Left renal cortex interstitium (tissue), 4 donors: ENCODE measurements at places on chromosomes 7 and 10.

GRCh38 chr7:17716816-17717215, 223.5 kb downstream of the SNX13 start:
- no peak for DNase-seq

DNA sequence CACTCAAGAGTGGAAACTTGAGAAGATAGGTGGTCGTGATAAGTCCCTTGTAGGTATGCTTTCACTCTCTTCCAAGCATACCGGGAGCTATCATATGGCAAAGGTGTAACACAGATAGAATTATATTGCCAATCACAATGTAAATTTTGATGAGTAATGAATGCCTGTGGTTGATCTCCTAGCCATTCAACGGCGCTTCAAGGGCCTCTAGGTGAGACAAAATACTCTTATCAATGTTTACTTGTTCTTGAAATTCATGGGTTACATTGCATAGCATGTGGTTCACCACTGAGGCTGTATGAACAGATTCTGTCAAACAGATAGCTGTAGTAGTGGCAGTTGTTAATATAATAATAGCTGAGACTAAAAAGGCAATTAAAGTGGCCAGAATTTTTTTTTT, 82.4 kb downstream of the THSD7A start:
- DNase-seq: no peak

GRCh38 chr10:132478341-132479023, 59.1 kb upstream of the INPP5A start:
- no peak for DNase-seq

DNA sequence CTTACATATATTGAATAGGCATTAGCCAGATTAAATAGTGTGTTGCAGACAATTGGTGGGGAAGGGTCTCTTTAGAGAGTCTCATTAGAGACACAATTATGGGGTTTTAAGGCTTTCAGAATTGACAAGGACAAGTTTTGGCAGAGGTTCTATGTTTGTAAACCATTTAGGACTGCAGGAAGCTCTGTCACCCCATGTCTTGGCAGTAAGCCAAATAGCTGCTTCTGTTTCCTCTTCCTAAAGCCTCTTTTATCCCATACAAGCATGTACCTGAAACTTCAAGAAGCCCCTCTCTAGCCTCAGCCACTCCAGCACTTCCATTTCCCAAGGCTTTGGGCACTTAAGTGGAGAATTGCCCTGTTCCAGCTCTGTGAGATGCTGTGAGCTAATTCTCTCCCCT, 21.8 kb upstream of the LRRC4 start:
- no peak for DNase-seq

DNA sequence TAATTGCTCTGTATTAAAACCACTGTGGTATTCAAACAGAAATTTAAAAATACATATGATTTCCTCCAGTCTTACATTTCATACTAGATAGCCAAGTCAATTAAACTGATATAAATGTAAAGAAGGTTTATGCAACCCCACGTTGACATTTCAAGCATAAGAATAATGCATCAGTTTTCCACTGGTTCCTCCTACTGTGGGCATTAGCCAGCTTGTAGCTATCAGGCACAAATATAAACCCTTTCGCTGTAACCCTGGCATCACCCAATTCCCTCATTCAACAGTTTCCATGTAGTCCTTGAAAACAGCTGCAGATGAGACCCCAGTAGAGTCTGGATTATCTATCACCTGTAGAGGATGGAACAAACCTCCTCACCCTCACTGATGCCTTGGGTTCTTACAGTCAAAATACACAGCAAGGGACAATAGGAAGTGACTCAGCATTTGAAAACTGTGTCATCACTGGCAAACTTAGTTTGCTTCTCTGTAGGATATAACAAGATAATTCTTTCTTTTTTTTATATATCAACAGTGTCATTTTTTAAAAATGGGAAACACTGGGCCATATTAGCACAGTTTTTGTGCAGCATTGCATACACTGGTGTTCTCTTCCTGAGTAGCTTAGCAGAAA, 113.0 kb downstream of the PDE1C start:
- DNase-seq: no peak

GRCh38 chr7:158000160-158000559, 587.5 kb downstream of the PTPRN2 start:
- DNase-seq: no peak
